ENCODE measurements at places on chromosomes 5 and 9.

GRCh38 chr9:90773617-90774016, 28.0 kb upstream of the SYK start:
- DNase-seq, result no peak

DNA sequence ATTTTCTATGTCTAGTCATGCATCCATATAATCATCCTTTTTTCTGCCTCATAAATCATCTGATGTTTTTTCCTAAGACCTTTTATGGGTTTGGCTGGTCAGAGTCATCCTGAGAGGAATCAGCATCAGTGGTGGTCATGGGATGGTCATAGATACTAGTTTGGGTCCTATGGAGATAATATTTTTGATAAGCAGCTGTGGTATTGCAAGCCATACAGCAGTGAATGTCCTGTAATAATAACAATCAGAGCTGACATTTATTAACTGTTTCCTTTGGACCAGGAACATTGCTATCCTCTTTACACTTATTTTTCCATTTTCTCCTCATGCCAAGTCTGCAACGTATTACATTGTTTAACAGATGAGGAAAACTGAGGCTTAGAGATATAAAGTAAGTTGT, 83.1 kb downstream of the TEX10 start:
- no peak for DNase-seq

- DNase-seq, result no peak
Measured at GRCh38 chr5:62342476-62342837, 36.5 kb downstream of the KIF2A start.

DNA sequence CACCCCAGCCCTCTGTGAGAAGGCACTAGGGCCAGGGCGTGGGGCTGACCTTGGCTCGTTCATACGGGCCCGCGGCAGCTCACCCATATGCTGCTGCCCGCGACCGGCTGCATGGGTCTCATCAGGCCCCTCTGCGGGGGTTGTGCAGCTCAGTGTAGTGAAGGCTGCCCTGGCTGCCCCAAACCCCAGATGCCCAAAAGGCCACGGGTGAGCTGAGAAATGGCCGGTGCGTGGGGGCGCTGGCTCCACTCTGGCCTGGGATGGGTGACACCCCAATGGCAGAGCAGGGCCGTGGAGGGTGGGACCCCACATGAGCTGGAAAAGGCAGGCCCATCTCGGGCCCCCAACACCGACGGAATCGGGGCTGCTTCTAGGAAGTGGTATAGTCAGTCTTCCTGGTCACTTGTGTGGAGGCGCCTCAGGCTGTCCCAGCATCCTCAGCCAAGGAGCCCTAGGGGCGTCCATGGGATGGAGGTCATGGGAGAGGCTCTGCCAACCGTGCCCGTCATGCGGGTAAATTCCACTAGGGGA, 19.4 kb upstream of the LRRC14B start:
- DNase-seq, result no peak

GRCh38 chr9:21835121-21835520, 32.7 kb downstream of the MTAP start:
- DNase-seq, result no peak

GRCh38 chr5:154456540-154456939, 10.7 kb downstream of the SAP30L start:
- DNase-seq, result no peak

DNA sequence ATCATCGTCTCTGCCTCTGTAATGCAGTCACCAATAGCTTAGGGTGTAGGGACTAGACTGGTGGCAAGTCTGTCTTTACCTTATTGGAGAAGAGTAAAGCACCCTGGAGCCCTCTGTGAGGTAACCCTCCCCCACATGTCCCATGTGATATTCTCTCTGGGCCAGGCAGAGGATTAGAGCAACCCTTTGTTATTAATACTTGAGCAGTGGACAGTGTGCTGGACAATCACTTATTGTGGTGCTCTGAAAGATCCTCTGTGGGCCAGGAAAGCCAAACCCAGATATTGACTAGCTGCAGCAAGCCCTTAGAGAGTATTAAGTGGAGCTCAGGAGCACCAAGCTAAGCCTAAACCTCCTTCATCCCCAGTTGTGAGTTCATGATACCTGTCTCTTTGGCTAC, 139.7 kb upstream of the RUSC2 start:
- DNase-seq, result no peak

GRCh38 chr5:173320259-173320658, 8.0 kb downstream of the STC2 start:
- no peak for DNase-seq

GRCh38 chr5:141944076-141944475, 13.9 kb downstream of the PCDH12 start:
- no peak for DNase-seq

GRCh38 chr9:136328622-136329041, 1.3 kb downstream of the GPSM1 start:
- DNase-seq, result no peak

- DNase-seq, result no peak
Measured at GRCh38 chr5:439636-440035, 3.3 kb upstream of the EXOC3 start.

DNA sequence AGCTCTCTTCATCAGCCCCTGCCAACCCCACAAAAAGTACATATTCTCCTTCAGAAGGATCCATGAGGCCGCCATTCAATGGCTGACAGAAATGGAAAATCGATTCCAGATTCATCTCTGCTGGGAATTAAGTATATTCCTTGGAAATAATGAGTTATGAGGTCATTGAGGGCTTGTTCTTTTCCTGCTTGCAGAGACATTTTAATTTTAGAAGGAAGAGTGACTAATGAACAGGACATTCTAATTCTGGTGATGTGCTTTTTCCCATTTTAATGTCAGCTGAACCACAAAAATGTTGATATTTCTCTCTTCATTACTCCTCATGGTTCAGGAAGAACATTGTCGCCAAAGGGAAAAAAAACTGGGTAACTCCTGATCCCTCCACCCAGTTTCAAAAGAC, 314.0 kb downstream of the PIK3R1 start:
- no peak for DNase-seq

- no peak for DNase-seq
Measured at GRCh38 chr9:127706836-127707241, at the start of gene CFAP157. CFAP157 (plus strand) TSS chr9:127706988; CDS start chr9:127707032, 44 bp downstream.

GRCh38 chr5:163619951-163620350, 114.5 kb downstream of the MAT2B start:
- no peak for DNase-seq

- DNase-seq, result no peak
Measured at GRCh38 chr5:155049569-155050383, 36.2 kb downstream of the KIF4B start.

- DNase-seq, result no peak
Measured at GRCh38 chr5:7805379-7805778, 45.6 kb downstream of the CFAP90 start.

DNA sequence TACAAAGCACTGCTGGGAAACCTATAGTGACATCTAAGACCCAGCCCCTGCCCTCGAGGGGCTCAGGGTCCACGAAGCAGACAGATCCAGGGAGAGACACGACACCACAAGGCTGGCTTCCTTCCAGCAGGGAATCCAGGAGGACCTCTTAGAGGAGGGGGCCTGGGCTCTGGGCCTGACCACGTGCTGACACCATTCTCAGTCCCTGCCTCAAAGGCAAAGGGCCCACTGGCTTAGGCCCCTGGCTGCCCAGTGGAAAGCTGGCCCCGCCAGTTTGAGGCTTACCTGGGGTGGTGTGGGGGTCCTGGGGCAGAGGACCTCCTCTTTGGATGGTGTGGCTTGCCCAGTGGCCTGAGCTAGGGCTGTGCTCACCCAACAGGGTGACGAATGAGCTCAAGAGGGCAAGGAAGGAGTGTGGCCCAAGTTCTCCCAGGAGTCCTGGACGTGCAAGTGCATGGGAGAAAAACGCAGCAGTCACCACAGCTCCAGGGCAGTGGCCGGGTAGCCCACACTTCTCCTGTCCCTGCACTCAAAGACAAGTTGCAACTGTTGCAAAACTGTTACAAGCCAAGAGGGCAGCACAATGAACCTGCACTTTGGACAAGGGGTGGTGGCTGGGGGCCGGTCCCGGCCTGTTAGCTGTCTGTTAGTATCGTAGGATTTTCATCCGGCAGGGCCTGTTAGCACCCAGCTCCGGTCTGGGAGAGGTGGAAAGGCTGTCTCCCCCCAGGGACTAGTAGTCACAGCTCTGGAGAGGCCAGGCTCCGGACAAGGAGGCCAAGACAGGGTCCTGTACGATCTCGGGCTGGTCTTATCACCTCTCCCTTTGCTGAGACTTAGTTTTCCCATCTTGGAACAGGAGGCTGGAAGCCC, 1.5 kb upstream of the SARDH start:
- no peak for DNase-seq

GRCh38 chr9:70110194-70111041, 66.8 kb downstream of the MAMDC2 start:
- no peak for DNase-seq

- DNase-seq, result no peak
Measured at GRCh38 chr9:120366644-120367019, 213.3 kb downstream of the CDK5RAP2 start.

DNA sequence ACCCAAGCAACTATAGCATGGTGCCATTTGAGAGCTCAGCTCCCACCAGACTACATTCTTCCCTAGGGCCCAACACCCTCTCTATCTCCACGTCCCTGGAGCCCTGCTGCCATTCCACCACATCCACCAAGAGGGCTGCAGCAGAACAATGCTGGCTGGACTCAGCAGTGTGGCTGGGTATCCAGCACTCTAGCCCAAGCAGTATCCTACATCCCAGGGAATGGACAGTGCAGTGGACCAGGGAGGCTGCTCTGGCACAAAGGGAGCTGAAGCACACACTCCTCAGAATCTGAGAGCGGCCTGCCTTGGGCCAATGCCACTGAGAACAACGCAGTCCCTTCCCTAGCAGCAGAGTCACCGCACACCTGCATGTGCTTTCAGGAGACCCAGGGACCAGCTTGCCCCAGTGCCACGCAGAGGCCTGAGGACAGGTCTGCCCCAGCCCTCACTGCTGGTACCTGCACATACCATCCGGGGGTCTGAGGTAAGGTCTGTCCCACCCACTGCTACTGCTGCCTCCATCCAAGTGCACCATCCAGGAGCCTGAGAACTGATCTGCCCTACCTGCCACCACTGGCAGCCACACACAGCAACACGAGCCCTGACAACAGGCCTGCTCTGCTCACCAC, 95.9 kb downstream of the ZDHHC21 start:
- DNase-seq, result no peak

- no peak for DNase-seq
Measured at GRCh38 chr9:21454149-21454548, 13.9 kb downstream of the IFNA1 start.

- DNase-seq, result no peak
Measured at GRCh38 chr5:111704452-111705085, 52.4 kb downstream of the NREP start.

- DNase-seq, result peak; percentile 14
Measured at GRCh38 chr9:110076894-110077725, 130.8 kb downstream of the C9orf152 start.

DNA sequence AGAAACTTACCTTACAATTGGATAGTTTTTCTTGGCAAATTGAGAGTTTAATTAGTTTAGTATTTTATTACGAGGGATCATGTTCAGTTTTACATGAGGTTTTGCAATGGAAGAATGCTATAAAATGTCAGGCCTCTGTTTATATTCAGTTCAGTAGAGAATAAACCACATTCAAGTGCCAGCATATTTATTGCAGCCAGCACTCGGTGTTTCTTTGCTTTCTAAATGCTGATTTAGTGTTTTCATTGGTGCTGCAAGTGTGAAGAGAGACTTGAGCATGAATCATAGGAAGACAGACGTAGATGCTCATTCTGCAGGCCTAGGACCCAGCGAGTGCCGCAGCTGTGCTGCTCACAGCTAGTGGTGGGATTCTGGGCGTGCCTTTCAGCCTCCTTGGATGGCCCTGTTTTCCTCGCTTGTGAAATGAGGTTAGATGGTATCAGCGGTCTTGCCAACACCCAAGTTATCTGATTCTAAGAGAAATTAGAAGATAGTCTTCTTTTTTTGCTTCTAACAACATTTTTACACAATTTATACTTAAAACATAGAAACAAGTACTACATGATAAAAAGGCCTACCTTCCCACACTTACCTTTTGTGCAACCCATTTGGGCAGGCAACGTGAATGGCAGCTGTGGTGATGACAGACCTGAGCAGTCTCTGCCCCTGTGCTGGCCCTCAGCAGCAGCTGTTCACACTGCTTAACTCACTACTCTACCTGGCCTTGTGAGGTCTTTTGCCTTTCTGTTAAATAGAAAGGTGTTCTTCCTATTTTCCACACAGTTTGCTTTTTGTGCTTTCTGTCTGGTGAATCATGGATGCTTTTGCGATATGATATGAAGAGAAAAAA, 26.8 kb upstream of the TNFAIP8 start:
- peak; percentile 87 for DNase-seq

- DNase-seq, result no peak
Measured at GRCh38 chr9:121182101-121182836, 19.4 kb downstream of the RAB14 start.

DNA sequence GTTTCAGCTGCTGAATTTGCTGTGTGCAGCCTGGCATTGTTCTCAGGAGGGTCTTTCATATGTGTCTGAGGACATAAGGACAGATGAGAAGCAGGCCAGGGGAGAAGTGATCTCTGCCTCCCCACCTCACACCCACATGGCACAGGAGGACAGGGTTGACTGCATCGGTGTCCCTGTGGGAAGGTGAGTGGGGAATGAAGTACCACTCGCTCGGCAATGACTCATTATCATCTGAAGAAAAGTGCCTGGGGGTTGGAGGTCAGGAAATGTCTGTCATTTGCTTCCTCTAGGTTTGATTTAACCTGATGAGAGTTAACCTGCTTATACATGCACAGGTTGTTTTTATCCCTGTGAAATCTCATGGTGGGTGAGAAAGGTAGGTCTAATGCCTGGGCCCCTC, 195.0 kb downstream of the GADD45G start:
- no peak for DNase-seq

DNA sequence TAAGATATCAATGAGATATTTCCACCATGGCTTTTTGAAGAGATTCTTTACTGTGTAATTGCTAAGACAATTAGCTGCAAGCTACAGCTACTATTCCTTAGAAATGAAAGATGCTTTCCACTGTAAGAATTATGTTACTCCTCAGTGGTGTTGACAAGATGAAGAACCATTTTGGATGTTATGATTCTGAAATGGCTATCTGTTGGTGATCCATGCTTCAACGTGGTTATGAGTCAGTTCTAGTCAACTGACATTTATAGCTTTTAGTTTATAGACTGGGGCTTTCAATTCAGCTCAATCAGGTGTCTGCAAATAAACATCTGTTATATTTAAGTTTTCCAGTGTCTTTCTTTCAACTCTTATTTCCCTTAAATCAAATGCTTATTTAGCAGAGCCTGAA, 93.7 kb downstream of the SGCD start:
- DNase-seq, result no peak

GRCh38 chr5:180217797-180218196, 8.8 kb upstream of the RASGEF1C start:
- DNase-seq, result no peak

- no peak for DNase-seq
Measured at GRCh38 chr5:9831823-9832222, 201.7 kb upstream of the TAS2R1 start.

GRCh38 chr9:103809745-103810144, 284.4 kb upstream of the SMC2 start:
- no peak for DNase-seq

- DNase-seq, result no peak
Measured at GRCh38 chr5:160054831-160055230, 45.9 kb downstream of the TTC1 start.

- DNase-seq, result peak; percentile 28
Measured at GRCh38 chr9:132671620-132672412, 1.6 kb downstream of the GTF3C4 start.

Data from activated CD4-positive, alpha-beta T cell treated with anti-CD3 and anti-CD28 coated beads, Interleukin-2, amount 50 U/mL, for 16 hours (primary cell).